ENCODE measurements at places on chromosomes 12 and 14.

- DNase-seq: no peak
These were observed 15.9 kb downstream of the KRT85 start for GRCh38 chr12:52351196-52352059.

GRCh38 chr12:20472102-20472782 lies 103.9 kb downstream of the PDE3A start:
- DNase-seq: no peak

DNA sequence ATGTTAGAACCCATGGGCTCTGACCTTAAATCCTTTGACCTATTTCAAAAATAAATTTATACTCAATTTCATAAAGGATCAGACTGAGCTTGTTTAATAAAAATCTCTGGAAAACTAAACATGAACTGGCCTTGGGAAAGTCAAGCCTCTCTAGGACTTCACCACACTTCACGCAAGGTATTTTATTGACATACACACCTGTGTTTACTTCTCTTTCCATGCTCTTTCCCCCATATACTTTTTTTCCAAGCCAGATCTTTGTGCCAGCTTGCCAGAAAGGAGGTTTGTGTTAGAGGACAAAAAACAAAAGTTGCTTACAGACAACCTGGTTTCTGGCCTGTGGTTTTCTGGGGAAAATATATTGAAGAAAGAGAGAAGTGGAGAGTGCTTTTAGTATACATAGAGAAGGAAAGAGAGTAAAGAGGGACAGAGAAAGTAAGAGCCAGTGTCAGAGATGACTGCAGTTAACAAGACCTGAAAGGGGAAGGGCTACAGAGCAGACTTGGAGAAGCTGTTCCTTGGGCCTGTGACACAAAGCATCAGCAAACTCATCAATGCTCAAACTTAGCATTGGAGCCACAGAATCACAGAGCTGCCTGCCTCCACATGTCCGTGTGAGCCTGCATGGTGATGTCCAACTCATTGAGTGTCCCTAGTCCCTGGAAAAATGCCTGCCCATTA lies 77.3 kb upstream of the TMTC2 start:
- no peak for DNase-seq

GRCh38 chr12:59499774-59500173 lies 96.1 kb upstream of the SLC16A7 start:
- DNase-seq: no peak

DNA sequence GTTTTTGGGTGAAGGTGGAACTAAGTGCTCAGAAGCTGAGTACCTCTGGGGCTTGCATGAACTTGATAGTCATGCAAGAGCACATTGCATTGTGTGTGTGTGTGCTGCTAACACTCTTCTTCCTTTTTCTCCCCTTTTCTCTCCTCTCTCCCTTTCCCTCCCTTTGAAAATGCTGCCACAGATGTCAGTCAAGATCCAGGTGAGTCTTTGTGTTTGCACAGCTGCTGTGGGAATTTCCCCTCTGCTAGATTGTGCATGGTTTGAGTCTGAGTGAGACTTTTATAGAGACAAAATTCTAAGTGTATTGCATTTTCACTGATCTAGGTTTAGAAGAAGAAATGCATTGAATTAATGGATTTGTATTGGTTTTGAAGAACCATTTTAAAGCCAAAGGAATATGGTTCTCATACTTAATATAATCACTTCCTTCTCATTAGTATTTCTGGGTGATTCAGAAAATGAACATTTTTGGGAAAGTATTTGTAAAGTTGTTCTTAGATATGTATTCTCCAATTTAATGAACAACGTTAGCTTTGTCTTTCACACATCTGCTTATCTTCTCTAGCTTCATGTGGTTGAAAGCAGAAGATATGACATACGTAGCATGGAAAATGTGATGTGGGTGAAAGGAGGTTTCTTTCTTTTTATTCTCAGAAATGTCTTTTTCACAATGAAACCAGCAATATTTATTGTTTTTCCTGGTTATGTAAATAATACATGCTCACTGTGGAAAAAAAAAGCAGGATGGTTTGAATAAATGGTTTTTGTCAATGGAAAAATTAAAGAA lies 108.5 kb downstream of the NRXN3 start:
- DNase-seq: no peak

- no peak for DNase-seq
These were observed 363.9 kb downstream of the BCL11B start for GRCh38 chr14:98908050-98908449.

- no peak for DNase-seq
These were observed 18.1 kb downstream of the VSX2 start for GRCh38 chr14:74257078-74257940.

DNA sequence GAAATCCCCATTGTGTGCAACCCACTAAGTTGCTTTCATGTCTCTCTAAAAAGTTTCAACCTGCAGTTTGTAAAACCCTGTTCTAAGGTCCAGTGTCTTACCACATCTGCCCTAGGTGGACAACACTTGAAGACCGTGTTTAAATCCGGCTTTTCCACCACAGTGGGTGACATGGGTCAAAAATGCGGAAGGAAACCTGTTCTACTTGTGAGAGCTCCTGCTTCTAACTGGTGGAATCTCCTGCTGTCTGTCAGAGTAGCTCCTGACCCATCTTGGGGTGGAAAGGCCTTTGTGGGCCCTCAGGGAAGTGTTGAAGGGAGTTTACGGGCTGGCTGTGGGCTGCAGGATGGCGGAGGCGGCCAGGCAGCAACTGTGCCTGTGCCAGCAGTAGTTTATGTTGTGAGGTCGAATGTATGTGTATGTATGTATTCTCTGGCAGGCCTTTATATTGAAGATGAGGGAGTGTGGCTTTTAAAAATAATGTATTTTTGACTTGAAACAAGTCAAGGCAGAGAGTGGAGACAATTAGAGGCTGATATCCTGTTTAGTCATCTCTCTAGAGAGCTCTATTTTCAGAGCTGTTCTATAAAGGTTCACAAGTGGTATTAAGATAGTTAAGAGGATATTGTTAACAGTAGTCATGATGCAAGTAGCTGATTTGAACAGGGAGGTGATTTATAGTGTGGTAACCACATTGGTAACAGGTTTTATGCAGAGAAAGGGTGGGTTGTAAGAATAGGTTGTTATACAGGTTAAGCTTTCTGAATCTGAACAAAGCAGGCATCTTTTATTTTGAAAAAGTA lies 67.0 kb downstream of the PRKCH start:
- DNase-seq: no peak

DNA sequence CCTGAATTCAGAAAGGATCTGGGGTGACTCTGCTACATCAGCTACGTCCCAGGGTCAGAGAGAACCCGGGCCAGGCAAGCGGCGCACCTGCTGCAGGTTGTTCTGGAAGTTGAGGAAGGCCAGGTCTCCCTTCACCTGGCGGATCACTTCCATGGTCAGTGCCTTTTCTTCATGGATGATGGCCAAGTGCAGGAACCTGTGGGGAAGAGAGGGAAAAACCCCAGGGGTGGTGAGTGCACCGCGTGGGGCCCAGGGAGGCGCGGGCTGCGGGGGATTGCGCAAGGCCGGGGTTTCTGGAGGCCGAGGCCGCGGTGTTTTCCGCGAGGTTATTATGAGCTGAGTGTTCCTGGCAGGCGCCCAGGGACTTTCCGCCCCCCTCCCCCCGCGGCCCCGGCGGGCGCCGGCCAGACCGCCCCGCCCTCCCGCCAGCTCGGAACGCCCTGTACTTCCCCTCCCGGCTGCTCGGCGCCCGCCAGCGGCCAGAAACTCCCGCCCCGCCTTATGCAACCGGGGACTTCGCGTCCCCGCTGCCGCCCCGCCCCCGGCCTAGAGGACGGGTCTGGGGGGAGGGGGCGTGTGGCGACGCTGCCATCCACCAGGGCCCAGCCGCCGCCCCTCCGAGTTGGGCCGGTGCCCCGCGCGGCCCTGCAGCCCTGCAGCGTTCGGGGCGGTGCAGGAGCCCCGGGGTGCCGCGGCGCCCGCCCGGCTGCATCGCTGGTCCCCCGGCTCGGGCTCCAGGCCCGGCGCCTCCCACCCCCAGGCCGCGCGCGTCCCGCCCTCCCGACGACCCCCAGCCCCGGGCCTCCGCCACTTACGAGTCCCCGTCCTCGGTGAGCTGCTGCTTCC lies 723 bp downstream of the NFKBIA start:
- DNase-seq: no peak

GRCh38 chr14:75589931-75590330 lies 11.5 kb downstream of the FLVCR2 start:
- DNase-seq: no peak

DNA sequence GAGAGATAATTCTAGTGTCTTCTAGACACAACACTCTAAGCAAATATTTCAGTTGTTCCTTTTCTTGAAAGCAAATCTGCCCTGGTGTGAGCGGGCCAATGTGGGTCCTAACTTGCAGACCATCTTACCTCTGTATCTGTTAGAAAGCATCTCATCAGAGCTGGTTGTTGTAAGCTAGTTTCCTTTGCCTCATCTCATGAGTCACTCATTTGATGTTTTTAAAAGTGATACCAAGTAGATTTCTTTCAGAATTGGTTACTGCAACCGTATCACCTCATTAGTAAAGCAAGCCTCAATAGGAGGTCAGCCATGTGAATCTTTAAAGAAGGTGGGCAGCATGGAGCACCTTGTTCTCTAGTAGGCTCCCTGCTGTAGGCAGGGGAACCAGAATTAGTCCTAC lies 78.6 kb downstream of the DAAM1 start:
- no peak for DNase-seq

DNA sequence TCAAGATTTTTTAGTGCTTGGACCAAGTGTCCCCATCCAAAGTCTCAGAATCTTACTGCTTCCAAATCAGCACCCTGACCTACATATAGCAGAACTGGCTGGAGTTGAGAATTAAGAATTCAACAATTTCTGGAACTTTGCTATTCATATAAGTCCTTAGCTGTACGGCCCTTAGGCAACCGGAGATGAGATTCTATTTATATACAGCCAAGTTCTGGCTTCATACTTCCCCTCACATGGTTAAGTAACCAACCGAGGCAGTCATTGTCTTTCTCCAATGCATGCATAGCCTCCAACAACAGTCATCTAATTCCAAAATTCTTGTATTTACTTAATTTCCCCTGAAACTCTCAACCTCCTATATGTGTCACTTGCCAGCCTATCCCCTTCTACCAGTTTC lies 76.6 kb downstream of the SINHCAF start:
- no peak for DNase-seq

GRCh38 chr12:82682851-82683261 lies 3.9 kb upstream of the TMTC2 start:
- DNase-seq: no peak

- no peak for DNase-seq
These were observed 24.0 kb downstream of the RNF34 start for GRCh38 chr12:121423682-121424623.

DNA sequence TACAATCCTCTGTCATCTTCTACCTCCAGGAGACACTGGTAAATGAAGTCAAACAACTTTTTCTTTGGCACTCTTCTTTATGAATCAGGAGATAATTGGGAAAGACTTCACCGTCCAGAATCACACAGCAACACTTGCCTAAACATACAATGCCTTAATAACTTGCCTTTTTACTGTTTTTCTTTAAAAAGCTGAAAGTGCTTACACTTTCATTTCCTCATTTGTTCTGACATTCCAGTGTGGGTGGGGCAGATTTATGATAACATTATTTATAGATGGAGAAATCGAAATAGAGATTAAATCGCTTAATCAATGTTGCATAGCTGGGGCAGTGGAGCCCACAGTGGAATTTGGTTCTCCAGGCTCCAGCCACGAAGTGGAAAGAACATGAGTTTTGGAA lies 2.8 kb upstream of the FRS2 start:
- no peak for DNase-seq

- no peak for DNase-seq
These were observed 59.4 kb downstream of the TTC9 start for GRCh38 chr14:70700955-70701585.

DNA sequence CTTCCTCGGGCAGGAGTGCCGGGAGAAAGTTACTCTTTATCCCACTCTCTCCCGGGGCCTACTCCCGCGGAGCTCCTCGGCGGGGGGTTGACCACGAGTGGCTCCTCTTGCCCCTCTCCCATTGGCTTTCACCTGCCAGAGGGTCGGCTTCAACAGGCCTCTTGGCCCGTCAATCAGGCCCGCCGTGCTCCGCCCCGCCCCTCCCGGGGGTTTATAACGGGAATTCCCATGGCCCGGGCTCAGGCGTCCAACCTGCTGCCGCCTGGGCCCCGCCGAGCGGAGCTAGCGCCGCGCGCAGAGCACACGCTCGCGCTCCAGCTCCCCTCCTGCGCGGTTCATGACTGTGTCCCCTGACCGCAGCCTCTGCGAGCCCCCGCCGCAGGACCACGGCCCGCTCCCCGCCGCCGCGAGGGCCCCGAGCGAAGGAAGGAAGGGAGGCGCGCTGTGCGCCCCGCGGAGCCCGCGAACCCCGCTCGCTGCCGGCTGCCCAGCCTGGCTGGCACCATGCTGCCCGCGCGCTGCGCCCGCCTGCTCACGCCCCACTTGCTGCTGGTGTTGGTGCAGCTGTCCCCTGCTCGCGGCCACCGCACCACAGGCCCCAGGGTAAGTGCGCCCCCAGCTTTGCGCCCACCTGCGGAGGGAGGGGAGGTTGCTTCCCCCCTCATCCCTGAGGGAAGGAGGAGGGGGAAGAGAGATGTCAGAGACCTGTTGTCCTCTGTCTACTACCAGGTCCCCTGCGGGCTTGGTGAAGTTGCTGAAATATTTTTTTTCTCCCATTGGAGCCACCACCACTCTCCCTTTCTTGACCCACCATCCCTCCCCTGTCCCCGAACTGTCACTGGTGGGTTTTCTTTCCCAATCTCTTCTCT lies at the start of gene SMOC1:
SMOC1 (plus strand) TSS at position 242 of the 869 bp plus-strand sequence; CDS start at position 505, 263 bp downstream.
- DNase-seq: peak; percentile 19

DNA sequence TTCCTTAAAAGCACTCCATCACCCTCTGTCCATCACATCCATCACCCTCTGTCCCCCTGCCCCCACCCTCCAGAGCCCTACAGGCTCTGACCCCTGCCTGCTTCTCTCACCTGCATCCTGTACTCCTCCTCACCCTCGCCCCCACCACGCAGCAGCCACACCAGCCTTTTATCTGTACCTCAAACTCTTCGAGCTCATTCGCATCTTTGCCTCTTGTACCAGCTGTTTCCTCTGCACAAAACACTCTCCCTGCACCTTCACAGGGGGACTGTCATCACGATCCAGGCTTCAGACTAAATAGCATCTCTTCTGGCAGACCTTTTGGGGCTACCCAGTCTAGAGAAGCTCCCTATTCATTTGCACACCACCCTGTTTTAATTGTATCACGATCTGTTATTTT lies 24.1 kb downstream of the TMEM229B start:
- DNase-seq: no peak

- no peak for DNase-seq
These were observed 156.3 kb upstream of the GSC start for GRCh38 chr14:94926176-94926575.

DNA sequence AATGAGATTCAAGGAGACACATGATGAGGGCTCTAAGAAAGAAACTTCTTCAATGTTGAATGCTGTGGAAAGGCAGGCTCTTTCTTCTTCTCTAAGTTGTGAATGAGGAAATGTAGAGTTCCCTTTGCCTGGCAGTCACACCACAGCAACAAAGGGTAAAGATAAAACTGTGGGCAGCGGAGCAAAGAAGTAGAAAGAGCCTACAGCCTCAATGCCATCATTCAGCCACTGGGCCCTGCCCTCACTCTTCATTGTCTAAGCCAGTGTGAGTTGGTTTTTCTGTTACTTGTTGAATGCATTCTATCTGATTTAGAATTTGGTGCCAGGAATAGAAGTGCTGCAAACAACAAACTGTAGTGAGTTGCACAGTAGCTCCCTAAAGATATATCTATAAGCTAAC lies 12.2 kb downstream of the SDR9C7 start:
- no peak for DNase-seq
